Dermis microvascular lymphatic vessel endothelial cell (primary cell): ENCODE measurements at places on chromosomes 7 and 10.

GRCh38 chr7:54339073-54339472, 203.1 kb upstream of the VSTM2A start:
- DNase-seq, result no peak

DNA sequence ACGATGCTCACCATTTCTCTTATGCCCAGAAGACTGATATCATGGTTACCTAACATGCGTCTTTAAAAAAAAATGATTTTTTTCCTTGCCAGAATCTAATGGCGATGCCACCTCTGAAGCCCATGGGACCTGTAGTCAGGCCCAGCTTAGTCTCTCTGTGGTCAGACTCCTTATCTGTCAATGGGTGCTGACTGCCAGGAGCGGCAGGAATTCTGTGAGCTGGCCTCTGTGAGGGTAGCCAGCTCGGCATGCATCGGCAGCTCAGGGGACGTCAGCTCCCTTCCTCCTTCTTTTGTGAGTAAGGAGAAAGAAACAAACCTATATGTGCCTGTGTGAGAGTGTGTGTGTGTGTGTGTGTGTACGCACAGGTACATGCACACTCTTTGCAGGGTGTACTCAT, 49.9 kb upstream of the ZRANB1 start:
- DNase-seq, result no peak

DNA sequence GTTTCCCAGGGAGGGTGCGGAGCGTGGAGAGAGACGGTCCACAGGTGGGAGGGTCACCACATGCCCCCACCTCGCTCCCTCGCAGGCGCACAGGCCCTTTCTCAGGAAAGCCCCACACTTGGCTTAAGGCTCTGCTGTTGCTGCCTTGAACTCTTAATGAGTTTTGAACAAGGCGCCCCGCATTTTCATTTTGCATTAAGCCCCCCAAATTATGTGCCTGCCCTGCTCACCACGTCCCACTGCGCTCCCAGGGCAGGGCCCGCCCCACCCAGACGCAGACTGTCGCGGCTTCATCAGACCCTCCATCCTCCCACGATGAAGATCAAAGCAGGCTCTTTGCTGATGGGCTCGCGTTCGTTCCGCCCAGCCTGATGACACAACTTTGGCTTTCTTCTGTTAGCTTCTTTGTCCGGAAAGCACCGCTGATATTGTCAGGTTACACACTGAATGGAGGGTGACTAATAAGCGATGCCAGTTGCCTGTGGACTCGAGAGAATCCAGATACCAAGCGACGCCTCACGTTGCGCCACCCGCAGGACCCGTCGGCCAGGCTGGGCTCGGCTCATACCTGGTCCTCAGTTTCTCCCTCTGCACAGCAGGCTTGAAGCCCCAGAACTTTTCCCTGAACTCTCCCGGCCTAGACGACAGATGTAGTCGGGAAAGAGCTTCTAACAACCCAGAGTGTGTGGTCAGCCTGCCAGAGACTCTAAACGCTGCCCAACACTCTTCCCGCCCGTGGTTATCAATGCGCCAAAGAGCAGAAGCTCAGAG, 9.5 kb downstream of the CALML3 start:
- DNase-seq, result no peak

DNA sequence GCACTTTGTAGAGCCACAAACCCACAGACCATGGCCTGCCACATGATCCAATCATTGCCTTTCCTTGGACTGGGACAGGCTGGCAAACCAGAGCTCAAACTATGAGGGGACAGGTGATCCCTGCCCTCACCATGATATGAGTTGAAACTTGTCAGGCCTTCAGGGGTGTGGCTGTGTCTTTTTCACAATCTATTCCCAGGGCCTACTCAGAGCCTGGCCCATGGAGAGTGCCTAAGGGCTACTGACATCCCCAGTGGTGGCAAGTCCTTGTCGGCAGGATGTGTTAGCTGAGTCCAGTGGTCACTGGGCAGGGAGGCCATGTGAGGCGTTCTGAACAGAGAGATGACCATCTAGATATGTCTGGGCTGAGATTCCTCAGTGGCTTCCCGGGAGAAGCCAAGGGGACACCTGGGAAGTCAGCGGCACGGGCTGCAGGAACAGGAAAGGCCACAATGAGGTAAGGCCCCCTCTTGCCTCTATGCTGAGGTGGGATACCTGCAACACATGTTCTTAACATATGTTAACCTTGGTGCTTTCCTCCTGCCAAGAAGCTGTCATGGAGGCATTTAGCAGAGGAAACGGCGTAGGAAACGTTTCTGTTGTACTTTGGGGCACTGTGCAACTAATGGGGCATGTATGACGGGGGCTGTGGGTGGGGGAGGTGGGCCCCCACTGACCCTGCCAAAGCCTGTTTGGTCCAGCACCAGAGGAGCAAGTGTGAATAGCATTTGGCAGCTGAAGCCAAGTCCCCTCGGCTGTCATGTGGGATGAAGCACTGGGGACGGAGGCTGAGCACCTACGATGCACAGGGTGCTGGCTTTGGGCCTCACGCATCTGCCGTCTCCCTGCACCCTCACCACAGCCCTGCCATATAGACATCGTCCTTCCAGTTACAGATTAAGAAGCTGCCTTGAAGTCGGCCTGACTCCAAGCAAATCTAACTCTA, 384.0 kb downstream of the RPS24 start:
- DNase-seq, result no peak

GRCh38 chr7:101924171-101924570, 106.7 kb downstream of the CUX1 start:
- peak; percentile 50 for DNase-seq

DNA sequence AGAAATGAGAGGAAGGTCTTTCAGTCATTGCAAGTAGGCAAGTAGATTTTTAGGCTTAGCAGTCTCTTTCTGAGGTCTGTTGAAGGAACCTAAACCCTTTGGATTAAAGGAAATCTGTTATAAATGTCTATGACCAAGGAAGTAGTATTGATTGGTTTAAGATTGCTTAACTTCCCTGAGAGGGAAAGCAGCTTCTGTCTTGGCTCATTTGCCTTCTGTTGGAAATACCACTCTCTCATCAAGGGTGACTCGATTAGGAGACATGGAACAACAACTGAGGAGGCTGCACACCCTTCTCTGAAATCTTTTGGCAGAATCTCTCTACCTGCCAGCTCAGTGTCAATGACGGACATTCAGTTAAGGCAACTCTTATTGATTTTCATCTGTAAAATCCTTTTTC, 282.9 kb downstream of the PRKG1 start:
- no peak for DNase-seq

GRCh38 chr7:71716690-71717089, 584.7 kb downstream of the GALNT17 start:
- no peak for DNase-seq

- DNase-seq, result no peak
These were observed 35.5 kb upstream of the KCNMA1 start for GRCh38 chr10:77673101-77673500.

GRCh38 chr10:78719276-78719675, 349.5 kb upstream of the ZMIZ1 start:
- no peak for DNase-seq

DNA sequence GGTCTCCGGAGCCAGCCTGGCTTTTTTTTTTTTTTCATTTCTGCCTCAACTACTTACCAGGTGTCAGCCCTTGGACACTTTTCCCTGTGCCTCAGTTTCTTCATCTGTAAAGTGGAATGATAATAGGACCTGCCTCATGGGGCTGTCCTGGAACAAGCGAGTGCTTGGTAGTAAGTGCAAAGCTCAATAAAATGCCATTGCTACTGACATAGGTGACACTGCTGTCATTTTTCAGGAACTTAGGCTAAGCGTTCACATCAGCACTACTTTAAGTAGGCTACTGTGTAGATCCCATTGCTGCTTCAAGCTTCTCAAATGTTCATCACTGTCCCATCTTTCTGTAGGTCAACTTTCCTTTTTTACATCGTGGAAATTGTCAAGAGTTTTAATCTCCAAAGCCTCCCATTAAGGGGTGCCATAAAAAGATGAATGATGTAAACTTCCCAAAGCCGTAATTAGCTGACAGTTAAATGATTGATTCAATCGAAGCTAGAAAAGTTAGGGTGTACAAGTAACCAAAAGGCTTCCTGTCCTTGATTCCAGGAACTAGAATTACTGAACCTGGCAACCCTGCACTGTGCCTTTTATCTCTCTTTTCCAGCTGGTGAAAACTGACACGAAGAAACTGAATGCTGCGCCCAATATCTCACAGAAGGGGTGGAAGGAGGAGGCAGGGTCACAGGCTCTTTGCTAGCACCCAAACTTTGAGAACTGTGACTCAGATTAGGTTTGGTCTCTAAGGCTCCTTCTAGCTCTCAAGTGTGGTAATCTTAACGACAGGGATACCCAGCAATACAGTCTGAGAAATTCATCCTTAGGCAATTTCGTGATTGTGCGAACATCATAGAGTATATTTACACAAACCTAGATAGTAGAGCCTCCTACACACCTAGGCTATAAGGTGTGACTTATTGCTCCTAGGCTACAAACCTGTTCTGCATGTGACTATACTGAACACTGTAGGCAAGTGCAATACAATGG, 861 bp upstream of the USP6NL start:
- DNase-seq, result peak; percentile 7

GRCh38 chr7:84370114-84370513, 175.5 kb upstream of the SEMA3A start:
- DNase-seq, result no peak

- DNase-seq, result no peak
These were observed 293.5 kb upstream of the IMMP2L start for GRCh38 chr7:111855842-111856227.

GRCh38 chr7:134140889-134141867, 14.0 kb downstream of the LRGUK start:
- DNase-seq, result peak; percentile 53

DNA sequence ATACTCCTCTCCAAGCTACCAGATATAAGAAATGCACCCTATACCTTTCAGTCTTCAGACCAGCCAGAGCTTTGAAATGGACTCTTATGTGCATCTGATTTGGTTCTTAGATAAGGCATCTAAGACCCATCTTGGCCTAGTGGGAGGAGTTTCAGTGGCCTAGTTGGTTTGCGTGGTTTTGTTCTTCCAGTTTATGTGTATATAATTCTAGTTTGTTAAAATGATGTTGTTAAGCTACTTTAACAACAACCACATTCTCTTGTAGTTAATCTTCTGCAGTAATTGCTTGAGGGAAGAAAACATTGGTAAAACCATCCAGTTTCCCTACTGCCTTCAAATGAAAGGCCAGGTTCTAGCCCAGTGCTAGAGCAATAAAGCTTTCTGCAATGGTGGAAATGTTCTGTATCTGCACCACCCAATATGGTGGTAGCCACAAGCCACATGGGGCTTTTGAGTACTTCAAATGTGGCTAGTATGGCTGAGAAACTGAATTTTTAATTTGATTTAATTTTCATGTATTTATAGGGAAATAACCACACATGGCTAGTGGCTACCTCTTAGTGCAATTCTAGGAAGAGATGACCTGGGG, 66.3 kb downstream of the KLHDC10 start:
- no peak for DNase-seq

DNA sequence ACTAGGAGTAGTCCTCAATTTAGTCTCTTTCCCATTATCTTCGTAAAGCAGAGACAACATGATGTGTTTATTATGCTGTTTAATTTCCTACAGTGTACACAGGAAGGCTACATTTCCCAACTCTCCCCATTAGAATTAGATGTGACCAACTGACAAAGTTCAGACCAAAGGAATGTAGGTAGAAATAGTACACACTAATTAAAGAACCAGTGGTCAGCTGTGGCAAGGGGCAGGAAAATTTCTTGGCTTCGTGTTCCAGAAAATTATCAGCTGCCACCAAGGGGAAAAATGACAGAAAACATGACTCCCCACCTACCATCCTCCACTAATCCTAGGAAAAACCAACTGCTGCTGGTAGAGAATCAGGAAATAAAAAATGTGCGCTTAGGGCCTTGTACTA, 125.6 kb downstream of the PPP1R3A start:
- no peak for DNase-seq

DNA sequence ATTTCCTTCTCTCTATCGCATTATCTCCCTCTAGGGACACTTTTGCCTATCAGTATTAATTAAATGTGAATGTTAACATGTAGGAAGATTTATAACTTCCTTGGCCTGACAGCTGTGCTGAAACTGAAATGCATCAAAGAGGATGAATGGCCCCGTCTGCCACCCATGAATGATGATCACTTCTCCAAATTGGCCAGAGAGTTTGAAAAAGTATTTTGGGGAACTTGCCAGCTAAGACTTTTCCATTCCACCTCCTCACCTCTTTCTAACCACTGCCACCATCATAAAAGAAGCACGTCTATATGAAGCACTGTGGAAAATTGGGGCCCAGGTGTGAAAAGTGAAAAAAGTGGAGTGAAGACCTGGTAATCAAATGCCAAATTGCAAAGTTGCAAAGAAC, 25.4 kb upstream of the ST8SIA6 start:
- no peak for DNase-seq

- no peak for DNase-seq
These were observed 1.6 kb upstream of the HILPDA start for GRCh38 chr7:128453836-128454804.

GRCh38 chr7:47373871-47374451, 207.9 kb downstream of the TNS3 start:
- peak; percentile 41 for DNase-seq

DNA sequence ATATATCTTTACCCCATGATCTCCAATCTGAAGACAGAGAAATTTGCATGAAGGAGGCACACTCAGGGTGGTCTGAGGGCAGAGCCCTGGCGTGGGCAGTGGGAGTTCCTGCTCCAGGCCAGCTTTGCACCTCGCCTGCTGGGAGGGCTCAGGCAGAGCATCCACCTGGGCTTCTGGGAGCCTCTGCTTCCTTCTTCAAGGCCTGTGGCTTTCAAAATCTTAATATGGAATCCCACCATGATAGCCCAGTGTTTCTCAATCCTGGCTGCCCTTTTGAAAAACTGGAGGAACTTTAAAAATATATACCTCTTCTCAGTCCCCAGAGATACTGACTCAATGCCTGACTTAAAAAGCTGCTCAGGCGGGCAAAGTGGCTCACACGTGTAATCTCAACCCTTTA, 36.7 kb upstream of the PSAP start:
- DNase-seq, result no peak

- no peak for DNase-seq
These were observed 31.5 kb downstream of the TCF7L2 start for GRCh38 chr10:112981553-112981952.

DNA sequence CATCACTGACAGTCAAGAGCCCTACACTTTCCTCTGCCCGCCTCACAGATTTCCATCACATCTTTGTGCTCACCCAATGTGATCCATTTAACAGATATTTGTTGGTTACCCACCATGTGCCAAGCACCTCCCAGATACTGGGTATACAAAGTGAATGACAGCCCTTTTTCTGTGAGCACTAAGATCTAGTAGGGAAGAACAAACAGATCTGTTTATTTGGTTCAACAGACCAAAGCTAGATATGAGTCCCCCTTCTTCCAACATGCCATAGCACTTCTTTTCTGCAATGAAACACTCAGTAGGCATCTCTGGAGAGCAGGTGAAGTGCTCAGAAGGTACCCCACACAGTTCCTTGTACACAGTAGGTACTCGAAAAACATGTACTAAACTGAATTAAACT, 101.4 kb downstream of the HIPK2 start:
- no peak for DNase-seq

GRCh38 chr10:1530871-1531517, 206.3 kb downstream of the ADARB2 start:
- no peak for DNase-seq
